ENCODE measurements at places on chromosomes 2 and 18.

- no peak for DNase-seq
Observed at GRCh38 chr18:24923138-24923537, 428.8 kb downstream of the ZNF521 start.

DNA sequence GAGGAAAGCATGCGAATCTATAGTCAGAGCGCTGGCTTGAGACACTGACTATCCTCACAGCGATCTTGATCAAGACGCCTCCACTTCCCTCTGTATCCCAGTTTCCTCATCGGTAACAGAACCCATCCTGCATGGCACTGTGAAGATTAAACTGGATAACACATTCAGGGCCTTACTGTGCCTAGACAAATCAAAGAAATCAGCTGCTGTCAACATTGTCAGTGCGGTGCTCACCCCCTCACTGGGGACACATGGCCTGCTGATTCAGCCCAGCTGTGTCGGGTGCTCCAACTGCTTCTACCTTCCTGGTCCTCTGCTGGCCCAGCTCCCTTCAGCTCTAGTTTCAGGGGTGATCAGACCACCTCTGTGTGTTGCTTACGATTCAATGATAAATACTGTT lies 268.6 kb upstream of the AGAP1 start:
- DNase-seq, result no peak

DNA sequence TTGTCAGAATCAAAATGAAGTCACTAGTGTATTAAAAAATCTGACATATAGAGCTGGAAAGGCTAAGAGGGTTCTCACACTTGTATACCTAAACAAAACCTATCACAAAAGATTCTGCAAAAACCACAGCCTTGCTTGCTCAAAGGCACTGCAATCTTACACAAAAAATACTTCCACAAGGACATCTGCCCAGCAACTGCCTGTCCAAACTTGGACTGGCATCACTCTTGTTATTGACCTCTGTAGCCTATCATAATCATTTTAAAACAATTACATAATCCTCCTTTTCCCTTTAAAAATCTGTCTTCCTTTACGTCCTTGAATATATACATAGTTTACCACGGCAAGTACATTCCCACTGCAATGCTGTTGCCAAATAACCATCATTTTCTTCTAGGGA lies 19.9 kb downstream of the CHMP3 start:
- DNase-seq, result no peak

DNA sequence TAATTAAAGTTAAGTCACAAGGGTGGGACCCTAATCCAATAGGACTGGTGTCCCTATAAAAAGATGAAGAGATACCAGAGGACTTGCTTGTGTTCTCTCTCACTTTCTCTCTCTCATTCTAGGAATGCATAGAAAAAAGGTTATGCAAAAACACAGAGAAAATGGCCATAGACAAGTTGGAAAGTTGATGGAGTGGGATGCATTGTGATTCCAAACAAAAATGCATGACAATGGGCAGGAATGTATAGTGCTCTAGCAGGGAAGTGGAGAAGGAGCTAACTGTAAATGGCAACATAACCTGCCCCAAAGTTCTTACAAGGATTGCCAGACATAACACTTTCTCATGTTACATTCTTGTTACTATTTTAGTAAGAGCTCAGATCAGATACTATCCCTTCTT lies 301.6 kb upstream of the LRATD1 start:
- no peak for DNase-seq
